ENCODE measurements at places on chromosomes 3 and 15.

DNA sequence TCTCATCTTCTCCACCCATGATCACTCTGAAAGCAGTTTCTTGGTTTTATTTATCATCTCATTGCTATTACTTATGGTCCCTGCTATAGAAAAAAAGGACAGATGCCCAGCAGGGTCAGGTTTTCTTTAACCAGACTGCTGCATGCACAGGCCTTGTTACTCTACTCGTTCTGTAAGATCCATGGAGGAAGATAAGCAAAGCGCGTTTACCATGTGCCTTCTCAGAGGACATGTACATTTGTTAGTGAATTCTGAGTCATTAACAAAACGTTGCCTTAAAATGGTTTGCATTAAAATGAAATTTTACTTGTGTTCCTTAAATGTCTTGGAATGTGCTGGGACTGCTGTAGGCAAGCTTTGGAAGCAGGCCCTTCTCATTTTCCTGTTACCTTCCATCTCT lies 657.3 kb upstream of the KCNMB2 start:
- DNase-seq = no peak

DNA sequence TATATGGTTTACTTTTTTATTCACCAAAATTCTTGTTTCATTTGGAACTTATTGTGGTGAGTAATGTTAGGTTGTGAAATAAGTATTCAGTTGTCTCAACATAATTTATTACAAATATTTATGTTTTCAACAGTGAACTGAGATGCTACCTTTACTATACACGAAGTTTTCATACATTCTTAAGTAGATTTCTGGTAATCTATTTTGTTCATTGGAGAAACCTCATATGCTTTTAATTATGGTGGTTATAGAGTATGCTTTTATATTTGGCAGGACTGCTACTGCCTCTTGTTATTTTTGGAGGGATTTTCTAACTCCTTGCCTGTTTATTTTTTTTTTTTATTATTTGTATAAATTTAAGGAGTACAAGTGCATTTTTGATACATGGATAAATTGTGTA lies 253.1 kb downstream of the NLGN1 start:
- no peak for DNase-seq

DNA sequence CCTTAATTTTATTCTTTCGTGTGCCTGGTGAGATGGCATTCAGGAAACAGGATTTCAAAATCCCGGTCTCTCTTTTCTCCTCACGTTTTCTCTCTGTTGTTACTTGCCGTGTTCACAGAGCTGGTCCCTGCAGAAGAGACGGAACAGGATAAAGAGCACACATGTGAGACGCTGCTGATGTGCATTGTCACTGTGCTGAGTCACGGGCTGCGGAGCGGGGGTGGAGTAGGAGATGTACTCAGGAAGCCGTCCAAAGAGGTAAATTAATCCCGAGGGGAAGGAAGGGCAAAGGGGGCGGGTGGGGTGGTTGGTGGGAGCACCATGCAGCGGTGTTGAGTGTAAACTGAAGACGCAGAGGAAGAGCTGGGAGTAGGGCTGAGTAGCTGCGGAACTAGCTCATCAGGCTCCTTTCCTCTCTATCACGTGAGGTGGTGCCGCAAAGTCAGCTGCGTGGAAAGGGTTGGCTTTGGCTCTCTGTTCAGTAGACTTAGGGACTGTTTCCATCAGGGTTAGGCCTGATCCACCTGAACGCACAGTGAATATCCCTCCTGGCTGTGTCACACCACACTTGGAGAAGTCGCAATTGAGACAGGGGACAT lies 164.8 kb upstream of the BHLHE40 start:
- no peak for DNase-seq

DNA sequence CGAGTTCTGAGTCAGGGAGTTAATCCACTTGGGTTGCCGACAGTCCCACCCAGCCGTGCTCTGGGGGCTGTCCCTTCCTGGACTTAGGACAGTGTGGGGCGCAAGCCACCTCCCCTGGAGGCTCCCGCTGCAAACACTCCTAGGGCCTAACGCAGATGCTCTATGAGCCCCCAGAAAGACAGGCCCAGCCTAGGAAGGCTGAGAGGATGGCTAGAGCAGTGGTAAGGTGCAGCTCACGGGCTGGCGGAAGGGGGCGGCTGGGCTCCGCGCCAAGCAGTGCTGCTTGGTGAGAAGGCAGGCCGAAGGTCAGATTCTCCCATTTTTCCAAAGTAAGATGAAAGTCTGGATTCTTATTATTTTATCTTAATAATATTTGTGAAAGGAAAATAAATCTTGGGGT lies 84.6 kb upstream of the ALDH1L1 start:
- DNase-seq = no peak

GRCh38 chr15:89095073-89095472 lies 6.8 kb downstream of the ABHD2 start:
- DNase-seq = no peak

DNA sequence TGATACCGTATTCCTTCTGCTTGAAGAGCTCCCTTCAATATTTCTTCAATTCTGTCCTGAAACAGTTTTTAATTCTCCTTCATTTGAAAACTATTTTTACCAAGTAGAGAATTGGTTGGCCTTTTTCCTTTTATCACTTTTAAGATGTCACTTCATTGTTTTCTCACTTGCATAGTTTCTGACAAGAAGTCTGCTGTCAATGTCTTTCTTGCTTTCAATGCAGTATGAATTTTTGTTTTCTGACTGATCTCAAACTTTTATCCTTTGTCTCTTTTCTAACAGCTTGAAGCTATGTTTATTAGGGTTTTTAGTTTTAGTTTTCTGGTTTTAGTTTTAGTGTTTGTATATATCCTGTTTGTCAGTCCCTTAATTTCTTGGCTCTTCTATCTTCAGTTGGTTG lies 364.8 kb upstream of the TPRG1 start:
- DNase-seq = no peak

DNA sequence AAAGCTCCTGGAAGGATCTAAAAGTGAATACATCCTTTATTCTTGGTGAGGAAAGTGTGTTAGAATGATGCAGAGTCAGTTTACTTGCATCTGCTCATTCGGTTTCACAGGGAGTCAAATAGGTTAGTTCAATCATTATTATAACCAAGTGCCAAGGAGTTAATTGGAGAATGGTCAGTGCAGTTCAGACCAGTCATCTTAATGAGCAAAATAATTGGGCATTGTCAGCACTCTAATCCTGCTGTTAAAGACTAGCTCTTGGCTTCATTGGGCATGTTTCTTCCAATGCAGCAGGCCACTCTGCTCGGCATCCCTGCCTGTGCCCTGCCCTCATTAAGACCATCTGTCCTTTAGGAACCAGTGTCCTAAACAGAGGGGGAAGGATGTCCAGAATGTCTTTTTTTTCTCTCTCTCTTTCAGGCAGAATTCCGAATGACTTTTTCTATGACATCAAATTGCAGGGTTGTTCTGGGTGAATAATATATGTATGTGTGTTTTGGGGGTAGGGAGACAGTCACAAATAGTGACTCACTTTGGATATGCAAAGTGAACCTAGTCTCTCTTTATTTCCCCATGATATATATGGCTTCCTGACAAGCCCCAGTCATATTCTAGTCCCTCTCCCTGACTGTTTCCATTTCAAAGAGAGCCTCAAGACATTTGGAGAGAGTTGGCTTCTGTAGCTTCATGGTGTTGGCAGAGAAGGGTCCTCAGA lies 205.4 kb upstream of the TRIM42 start:
- peak; percentile 21 for DNase-seq

- DNase-seq = no peak
Measured at GRCh38 chr3:10786640-10787039, 29.4 kb upstream of the SLC6A11 start.

DNA sequence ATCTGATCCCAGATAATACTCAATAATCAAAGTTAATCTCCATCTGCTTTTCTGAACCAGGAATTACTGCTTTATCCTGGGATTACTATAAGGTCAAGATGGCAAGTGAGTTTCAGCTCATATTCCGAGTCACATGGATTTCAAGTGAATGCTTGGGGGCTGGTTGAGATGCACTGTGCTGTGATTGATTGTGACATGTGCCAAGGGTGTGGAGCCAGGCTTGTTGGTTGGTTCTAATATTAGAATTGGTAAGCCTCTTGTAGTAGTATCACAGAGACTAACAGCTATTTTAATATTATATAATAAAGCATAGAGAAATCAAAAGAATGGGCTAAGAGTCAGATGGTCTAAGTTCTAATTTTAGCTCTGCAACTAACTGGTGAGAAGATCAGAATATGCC lies 74.2 kb upstream of the ICE2 start:
- no peak for DNase-seq

DNA sequence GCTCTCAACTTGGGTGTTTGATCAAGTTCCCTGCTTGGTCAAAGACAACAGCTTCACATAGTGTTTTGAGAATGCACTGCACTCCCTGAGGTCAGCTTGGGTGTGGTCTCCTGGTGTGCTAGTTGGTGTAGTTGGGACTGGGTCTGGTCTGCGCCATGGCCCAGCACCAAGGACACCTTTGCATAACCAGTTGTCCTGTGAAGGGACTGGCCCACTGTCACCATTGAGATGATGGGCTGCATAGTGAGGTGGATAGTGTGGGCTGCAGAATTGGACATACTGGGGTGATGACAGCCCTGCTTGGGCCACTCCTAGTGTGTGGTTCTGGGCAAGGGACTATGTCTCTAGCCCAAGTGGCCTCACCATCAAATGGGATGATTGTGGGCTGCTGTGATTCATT lies 9.5 kb downstream of the RPSA start:
- DNase-seq = no peak

DNA sequence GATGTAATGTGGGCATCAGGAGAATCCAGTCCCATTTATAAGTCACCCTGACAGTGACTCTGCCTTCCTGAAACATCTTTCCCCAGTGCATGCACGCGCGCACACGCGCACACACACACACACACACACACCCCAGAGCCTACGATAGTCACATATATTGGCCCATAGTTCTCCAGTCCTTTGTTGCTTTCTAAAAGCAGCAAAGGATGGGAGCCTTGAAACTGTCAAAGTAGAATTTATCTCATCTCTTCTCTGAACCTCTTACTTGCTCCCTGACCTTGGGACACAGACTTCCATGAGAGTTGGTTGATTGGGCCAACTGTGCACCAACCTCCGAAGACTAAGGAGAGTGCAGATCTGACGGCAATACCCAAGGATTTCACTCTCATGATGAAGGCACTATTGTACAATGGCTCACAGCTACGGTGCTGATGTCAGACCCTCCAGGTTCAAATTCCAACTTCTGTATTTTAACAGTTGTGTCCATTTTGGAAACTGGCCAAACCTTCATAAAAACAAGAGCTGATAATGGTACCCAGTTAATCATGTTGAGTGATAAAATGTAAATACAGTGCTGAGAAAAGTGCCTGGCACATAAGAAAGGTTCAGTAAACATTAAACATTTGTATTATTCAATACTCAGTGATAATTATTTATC lies 8.3 kb downstream of the CPA3 start:
- DNase-seq = no peak

GRCh38 chr3:177141899-177142646 lies 55.2 kb downstream of the TBL1XR1 start:
- no peak for DNase-seq

DNA sequence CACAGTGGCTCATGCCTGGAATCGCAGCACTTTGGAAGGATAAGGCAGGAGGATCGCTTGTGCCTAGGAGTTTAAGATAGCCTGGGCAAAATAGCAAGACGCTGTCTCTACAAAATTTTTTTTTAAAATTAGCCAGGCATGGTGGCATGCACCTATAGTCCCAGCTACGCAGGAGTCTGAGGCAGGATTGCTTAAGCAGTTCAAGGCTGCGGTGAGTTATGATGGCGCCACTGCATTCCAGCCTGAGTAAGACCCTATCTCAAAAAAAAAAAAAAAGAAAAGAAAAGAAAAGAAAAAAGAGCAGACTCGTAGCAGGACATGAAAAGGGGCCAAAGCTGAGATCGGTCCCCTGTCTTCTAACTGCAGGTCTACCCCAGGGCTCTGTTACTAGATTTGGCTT lies 18.9 kb downstream of the SRGAP3 start:
- DNase-seq = no peak

- DNase-seq = no peak
Measured at GRCh38 chr15:29835301-29835700, 13.0 kb upstream of the TJP1 start.

GRCh38 chr15:48479751-48480150 lies 148.5 kb downstream of the DUT start:
- DNase-seq = no peak

DNA sequence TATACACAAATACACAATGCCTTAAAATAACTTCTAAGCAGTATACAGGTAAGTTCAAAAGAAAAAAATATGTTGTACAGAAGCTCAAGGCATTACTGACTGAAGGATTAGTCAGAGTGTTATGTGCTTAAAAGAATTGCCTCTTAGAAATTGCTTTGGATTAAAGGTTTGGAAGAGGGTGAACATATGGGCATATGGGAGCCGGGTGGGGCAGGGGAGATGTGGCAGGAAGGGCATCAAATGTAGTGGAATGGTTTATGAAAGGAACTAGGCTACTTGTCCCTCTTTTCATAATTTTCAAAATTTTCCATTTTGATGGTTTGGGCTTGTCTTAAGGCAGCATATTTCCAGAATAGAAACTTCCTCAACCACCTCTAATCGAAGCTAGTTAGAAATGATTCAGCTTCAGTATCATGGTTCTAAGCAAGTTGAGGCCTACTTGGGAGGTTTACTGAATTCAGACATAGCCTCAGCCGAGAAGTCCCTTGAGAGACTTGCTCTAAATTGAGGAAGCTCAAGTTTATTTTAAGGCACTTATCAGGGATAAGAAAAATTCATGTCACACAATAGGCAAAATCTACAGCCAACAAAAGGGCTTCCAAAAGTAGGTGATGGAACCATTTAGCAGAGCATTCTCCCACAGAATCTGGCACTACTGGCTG lies 10.1 kb upstream of the GOLGB1 start:
- no peak for DNase-seq

DNA sequence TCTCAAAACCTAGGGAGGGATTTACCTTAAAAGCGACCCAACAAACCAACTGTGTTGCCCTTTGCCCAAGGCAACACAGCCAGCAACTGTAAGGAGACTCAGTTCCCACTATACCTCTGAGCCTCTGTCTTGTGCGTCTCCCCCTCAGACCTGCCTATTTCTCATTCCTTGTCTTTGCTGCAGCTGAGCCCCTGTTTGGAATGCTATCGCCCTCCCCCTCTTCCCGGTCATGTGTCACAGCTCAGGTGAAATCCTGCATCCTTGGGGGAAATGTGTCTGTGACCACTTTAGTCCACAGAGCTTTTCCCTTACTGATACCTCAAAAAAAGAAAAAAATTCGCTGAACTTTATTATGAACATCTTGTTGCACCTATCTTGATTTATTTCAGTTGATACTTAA lies 52.0 kb upstream of the LRIG1 start:
- no peak for DNase-seq
